Mammary epithelial cell (primary cell): ENCODE measurements at places on chromosomes 16 and 17.

DNA sequence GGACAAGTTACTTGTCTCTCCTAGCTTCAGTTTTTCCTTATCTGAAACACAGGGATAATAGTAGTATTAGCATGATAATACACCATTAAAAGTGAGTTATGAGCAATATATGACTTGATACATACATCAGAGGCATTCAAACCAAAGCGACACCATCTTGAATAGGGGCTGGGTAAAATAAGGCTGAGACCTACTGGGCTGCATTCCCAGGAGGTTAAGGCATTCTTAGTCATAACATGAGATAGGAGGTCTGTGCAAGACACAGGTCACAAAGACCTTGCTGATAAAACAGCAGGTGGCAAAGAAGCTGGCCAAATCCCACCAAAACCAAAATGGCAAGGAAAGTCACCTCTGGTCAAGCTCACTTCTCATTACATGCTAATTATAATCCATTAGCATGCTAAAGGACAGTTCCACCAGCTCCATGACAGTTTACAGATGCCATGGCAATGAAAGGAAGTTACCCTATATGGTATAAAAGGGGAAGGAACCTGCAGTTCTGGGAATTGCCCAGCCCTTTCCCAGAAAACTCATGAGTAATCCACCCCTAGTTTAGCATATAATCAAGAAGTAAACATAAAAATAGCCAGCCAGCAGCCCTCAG, 37.2 kb upstream of the HS3ST3A1 start:
- DNase-seq, result no peak

DNA sequence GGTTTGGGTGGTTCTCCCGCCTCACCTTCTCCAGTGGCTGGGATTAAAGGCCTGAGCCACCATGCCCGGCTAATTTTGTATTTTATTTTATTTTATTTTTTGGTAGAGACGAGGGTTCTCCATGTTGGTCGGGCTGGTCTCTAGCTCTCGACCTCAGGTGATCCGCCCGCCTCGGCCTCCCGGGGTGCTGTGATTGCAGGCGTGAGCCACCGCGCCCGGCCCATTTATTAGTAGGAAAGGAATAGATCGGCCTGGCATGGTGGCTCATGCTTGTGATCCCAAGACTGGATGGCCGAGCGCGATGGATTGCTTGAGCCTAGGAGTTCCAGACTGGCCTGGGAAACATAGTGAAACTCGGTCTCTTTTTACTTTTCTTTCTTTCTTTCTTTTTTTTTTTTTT, 20.4 kb upstream of the RBL2 start:
- no peak for DNase-seq

DNA sequence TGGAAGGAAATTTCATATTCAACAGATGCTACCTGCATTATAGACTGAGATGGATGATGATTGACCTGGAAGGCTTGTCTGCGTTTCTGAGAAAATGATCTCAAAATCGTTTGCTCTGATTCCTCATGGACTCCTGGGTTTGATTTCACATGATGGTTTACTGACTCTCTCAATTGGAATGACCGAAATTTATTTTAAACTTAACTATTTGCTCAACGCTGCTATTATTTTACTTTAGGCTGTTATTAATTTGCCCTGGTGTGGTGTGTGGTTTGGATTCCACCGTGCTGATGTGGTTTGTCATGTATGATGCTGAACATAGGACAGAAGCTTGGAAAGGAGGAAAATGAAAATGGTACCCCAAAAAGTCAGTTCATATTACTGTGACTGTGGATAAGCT, 37.3 kb upstream of the ELAC2 start:
- DNase-seq, result no peak

DNA sequence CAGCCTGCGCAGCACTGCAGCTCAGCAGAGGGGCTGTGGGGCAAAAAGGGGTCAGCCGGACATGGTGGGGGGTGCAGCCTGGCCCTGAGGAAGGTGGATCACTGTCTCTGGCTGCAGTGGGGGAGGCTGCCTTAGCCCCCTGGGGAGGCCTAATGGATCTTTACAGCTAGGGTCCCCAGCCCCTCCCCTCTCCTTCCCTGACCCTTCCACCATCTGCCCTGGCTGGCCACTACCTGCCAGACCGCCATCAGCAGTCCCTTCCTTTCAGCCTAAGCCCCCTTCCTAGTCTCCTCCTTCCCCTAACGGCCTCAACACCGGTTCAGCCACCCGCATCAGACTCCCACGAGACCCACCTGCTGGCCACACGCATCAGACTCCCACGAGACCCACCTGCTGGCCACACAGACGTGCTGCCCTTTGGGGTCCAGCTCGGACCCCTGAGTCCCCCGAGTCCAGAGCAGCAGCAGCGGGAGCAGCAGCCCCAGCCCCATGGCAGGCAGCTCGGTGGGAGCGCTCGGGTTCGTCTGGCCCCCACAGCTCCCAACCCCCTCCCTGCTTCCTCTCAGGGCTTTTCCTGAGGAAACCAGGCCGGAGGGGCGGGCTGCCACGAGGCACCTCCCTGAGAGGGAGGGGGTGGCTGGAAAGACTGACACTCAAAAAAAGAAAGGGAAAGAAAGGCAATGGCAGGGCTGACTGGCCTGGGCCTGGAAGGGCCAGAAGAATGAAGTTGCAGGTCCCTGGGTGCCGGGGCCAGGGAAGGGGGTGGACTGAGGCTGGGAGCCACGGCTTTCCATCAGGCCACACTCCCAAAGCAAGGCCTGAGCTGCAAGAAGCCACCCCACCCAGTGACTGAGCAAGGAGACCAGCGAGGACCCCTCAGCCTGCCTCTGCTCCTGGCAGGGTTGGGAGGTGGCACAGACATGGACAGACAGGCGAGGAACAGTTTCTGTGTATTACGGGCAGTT, at the start of gene SCARF1:
Gene SCARF1, minus strand, starts transcription at position 526 of the 965 bp plus-strand sequence. Its CDS starts 35 bp downstream, at position 491.
- no peak for DNase-seq
